ENCODE measurements at places on chromosomes 4 and X.

- no peak for DNase-seq
Measured at GRCh38 chrX:27446423-27446822, 16.7 kb downstream of the PPP4R3C start.

- DNase-seq, result no peak
Measured at GRCh38 chr4:128862608-128863311, 53.3 kb downstream of the JADE1 start.

DNA sequence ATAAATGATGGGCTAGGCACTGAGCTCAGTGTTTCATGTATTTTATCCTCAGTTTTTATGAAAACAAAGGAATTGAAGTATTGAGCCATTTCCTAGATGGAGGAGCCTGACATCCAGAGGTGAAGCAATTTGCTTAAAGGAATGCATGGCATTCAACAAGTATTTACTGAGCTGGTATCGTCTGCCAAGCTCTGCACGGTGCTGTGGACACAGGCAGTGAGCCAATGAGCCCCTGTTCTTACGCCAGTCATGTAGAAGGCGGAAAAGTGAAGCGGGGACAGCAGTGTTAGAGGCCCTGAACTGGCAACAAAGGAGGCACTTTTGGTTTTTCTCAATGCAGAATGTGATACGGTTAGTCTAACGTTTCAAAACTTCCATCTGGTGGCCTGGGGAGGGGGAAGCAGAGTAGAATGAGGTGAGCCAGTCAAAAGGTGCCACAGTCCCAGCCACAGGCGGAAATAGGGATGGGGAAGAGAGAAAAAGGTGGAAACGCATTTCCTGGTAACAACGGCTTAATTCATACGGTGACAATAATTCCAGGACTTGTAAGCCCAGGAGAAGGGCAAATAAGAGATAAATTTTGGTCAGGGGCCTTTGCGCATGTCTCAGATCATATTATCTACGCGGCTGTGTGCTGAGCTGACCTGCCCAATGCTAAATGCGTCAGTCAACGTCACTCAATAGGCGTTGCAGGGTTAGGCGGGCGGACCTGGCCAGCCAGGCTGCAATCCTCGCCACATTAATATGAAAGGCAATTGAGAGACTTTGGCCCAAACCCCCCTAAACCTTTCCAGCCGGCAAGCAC, 133.9 kb downstream of the AFAP1 start:
- DNase-seq, result no peak

DNA sequence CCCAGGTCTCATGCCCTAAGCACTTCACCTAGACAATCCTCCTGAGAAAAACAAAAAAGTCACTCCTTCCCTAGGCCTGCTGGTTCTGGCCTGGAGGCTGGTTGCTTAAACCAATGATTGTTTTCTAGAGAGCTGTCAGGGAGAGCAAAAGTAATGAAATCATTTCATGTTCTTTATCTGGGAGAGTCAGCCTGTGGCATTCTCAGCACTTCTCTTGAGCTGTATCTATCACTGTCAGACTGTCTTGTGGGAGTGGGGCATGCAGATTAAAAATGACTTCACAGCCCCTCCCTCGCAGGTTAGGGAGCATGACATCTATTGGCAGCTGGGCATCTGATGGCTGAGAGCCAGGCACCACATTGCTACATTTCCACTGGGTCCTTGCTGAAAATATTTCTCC, 20.4 kb upstream of the TMEM154 start:
- no peak for DNase-seq

DNA sequence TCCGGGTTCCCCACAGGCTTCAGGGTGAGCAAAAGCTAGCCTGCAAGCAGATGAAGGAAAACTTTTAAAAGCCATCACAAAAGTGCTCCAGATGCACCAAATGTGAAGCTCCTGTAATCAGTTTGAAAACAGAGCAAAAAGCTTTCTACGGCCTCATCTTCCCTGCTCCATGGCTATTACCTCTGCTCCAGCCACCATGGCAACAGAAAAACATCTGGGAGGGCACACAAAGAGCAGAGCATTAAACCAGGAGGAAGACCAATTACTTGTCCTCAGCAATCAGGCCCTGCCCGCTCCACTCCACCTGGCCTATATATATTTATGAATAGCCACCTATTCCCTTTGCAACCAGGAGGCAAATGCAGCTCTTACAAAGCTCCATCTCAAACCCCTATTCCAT, 33.6 kb downstream of the TMEM154 start:
- no peak for DNase-seq

DNA sequence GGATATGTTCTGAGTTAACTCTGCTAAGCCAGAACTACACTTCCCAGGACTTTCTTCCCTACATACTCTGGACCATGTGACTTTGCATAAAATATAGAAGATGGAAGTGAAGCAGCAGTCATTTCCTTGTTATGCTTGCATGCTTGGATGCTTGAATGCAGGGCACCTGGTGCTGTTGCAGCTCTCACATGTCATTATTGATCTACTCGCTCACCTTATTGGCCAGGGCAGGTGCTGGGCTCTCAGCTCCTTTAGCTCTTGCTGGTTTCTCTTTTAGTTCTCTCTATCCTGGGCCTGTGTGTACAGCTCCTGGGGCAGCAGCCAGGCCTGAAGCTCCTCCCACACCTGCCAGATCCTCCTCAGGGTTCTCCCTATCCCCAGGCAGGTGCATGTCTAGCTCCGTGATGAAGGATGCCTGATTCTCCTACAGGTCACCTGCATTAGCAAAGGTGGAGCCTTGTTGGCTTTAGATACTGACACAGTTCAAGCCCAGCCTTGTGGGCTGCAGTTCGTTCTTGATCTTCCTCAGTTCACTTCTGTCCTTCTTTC, 53.3 kb downstream of the MED28 start:
- no peak for DNase-seq

DNA sequence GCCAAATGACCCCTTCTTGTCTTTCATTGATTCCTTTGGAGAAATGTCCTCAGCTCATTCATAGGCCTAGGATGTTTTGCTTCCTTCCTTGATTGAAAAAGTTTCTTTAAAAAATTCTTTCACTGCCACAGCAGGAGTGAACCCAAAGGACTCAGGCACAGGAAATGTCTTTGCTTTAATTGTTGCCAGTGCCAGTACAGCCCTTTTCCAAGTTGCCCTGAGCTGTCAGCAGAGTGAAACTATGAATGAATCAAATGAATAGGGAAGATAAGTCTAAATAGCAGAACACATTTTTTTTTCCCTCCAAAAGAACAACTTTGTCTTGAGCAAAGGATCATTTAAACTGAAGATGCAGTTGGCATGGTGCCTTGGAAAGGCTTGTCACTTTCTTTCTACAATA, 63.8 kb upstream of the SLC4A4 start:
- DNase-seq, result no peak

- no peak for DNase-seq
Measured at GRCh38 chr4:47274901-47275300, 188.6 kb downstream of the COMMD8 start.

GRCh38 chr4:55110131-55110530, 15.3 kb downstream of the KDR start:
- no peak for DNase-seq

- no peak for DNase-seq
Measured at GRCh38 chr4:149631629-149632028, 184.0 kb downstream of the IQCM start.

DNA sequence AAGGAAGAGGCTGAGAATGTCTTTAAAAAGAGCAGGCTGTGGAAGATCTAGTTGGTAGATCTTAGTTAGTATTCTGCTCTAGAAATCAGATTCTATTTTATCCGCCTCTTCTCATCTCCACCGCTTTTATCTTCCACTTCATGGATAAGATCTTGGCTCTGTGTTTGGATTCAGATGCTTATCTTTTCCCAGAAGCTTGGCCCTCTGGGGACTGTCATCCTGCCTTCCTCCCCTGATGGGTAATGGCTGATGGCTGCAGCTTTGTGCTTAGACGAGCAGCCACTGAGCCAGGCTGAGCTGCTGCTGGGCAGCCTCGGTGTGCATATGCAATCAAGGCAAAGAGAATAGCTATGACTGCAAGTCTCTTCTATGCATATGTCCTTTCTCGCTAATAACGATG, 23.5 kb downstream of the TRIML1 start:
- DNase-seq, result no peak

- DNase-seq, result no peak
Measured at GRCh38 chr4:7879127-7879526, 60.5 kb downstream of the AFAP1 start.
